H54 (cell line): ENCODE measurements at places on chromosomes 12 and 14.

DNA sequence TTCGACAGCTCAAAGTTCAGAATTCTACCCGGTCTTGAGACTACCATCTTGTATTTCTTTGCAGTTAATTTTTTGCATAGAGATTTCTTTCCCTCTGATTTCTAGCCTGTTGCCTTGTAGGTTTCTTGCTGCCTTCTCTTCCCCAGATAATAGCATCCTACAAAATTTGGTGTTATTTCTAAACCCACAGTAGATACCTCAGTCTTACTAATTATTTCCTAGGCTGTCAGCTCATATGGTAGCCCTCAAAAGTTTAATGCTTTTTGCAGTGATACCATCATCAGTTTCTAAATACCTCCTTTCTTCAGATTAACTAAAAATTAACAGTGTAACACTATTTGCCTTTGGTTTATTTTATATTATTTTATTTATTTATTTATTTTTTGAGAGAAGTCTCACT, 61.9 kb upstream of the TMPO start:
- DNase-seq: no peak

GRCh38 chr12:124776125-124776513, 87.5 kb downstream of the SCARB1 start:
- no peak for DNase-seq

DNA sequence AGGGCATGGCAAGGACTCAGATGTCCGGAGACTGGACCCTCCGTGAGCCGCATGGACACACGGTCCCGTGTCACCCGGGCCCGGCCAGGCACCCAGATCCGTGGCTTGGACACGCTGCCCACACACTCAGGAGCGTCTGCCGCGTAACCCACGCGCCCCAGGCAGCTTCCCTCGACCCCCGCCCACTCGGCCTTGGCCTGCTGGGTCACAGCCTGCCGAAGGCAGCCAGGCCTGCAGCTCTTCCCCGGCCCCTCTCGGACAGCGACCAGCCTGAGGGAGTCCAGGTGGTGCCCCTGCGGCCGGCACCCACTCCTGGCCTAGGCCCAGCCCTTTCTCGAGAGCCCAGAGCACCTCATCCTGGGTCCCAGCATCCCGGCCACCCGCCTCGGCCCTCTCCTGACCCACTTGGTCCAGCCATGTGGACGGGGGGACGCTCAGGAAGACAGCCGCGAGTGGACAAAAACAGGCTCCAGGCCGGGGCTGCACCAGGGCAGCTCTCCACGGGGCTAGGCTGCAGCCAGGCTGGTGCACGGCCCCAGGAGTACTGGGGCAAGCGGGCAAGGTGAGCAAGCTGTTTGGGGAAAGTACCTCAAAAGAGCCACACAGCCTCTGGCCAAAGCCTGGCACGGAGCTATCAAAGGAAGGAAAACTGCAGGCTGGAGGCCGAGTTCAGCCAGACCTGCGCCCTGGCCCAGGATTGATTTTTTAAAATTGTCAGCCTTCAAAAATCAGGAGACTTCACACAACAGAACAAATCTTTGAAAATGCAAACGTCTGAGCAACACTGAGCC, 6.5 kb downstream of the AKT1 start:
- DNase-seq: no peak

DNA sequence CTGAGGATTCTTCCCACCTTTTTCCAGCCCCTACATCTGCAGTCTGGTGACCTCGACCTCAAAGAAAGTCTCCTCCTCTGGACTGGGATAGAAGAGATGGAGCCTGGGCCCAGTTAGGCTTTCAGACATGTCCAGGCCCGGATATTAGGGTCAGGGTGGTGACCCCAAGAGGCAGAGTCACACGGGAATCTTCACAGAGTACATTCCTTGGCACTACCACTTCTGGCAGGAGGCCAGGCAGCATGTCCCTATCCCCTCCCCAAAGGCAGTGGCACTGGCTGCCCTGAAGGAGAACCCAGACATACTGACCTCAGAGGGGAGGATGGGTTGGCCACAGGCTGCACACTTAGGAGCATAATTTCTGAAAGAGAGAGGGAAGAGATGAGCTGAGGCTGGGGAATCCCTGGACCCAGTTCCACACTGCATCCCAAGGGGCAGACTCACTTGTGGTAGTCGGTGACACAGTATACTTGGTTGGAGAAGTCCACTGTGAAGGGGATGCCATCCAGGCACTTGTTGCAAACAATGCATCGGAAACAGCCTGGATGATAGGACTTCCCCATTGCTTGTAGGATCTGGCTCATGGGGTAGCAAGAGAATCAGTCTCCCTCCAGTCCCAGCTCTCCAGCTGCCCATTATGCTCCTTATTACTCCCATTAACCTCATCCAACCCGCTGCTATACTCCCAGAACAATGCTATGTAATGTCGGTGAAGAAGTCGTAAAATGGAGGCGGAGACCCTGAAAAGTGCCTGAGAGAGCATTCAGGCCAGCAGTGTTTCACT, 7.6 kb downstream of the AJUBA start:
- DNase-seq: no peak

GRCh38 chr12:93892423-93893268, 215.5 kb downstream of the CRADD start:
- DNase-seq: no peak

DNA sequence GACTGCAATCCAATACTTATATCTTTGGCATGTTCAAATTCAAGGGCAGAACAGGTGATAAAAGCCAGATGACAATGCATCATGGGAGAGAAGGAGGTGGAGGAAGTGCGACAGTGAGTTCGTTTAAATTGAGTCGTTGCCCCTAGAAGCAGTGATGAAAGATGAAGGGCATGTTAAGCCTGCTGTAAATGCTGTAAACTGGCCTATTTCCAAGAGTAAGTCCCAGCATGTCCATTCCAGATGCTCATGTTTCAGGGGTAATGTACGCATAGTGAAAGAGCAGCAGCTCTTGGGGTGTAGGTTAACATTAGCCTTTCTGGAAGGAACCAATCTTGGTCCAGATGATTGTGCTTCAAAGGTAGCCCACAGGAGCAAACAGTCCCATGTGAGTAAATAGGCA, 97.1 kb downstream of the C2CD5 start:
- DNase-seq: no peak

- DNase-seq: no peak
Observed at GRCh38 chr14:94748667-94749347, 21.1 kb downstream of the GSC start.

GRCh38 chr12:114174326-114174725, 208.2 kb upstream of the RBM19 start:
- DNase-seq: no peak

GRCh38 chr14:61954306-61954705, 192.1 kb downstream of the SNAPC1 start:
- DNase-seq: no peak

DNA sequence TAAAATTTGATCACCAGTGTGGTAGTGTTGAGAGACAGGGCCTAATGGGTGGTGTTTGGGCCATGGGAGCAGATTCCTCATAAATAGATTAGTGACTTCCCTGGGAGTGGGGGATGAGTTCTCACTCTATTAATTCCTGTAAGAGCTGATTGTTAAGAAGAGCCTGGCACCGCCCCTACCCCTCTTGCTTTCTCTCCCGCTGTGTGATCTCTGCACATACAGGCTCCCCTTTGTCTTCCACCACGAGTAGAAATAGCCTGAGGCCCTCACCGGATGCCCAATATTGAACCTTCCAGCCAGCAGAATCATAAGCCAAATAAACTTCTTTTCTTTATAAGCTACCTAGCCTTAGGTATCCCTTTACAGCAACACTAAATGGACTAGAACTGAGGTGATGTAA, 31.9 kb upstream of the CAND1 start:
- DNase-seq: no peak

DNA sequence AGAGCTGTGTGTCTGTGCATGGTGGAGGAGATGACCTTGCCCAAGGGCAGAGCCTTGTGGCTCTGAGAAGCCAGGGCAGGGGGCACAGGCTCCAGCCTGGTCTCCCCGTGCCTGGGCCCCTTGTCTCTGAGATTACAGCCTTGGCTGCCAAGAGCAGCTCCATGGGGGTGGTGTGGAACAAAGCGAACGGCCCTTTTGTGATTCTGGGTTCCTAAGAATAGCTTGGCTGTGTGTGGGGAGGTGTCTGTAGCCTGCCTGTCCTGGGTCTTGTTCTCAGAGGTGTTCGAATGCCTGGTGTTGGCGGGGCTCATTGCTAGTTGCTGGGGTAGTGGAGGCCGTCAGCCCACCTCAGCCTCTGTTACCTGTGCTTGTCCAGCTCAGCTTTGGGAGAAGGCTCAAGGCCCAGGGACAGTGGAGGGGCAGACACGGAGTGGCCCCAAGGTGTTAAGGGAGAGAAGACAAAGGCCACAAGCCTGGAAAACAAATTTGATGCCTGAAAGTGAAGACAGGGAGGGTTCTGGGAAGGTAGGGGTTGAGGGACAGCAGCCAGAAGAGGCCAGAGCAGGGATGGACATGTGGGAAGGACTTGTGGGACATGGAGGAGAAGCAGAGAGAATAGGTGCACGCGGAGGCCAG, 7.4 kb upstream of the MYH7 start:
- DNase-seq: no peak

DNA sequence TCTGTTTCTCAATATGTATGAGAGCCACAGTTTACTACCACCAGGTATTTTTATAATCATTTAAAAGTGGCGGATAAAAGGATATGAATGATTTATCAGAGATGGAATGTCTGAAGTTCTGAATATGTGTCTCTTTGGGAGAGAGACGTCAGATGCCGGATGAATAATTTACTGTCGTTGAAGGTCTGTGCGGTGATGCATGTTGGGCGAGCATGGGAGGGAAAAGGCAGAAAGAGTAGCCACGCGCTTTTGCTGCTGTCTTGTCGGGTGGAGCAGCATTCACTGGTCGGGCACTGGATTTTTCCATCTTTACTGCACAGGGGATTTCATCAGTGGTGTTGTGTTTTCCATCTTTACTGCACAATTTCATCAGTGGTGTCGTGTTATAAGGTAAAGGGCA, 65.6 kb downstream of the SYNE2 start:
- DNase-seq: no peak

DNA sequence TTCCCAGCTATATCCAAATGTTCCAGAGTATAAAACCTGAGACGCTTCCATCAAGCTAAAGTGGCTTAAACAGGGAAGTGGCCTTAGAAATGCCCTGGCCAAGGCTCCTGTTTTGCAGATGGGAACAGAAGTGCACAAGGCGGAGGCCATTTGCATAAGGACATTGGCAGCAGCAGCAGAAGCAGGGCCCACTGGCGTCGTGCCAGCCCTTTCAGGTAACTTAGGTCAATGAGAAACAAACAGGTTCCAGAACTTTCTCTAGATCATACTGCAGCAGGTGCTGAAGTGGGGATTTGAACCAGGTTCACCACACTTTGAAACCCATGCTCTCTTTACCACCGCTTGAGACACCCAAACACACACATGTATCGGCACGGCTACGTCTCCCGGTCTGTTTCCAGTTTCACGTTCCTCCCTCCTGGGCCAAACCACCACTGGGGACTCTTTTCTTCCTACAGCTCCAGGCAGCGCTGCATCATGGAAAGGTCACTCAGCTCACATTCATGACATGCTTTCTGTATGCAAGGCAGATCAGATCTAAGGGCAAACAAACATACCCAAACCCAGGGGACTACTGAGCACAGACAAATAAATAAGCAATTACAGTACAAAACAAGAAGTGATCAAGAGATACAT, 46.0 kb upstream of the PLEKHG6 start:
- no peak for DNase-seq

DNA sequence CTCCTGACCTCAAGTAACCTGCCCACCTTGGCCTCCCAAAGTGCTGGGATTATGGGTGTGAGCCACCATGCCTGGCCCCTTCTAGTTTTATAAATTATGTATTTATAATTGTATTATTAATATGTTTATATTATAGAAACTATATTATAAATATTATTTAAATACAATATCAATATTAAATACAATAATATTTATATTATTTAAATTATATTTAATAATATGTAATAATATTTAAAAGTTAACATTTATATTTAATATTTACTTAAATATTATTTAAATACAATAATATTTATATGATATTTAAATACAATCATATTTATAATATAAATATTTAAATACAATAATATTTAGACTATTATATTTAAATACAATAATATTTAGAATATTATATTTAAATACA, 20.0 kb downstream of the SDR9C7 start:
- no peak for DNase-seq

DNA sequence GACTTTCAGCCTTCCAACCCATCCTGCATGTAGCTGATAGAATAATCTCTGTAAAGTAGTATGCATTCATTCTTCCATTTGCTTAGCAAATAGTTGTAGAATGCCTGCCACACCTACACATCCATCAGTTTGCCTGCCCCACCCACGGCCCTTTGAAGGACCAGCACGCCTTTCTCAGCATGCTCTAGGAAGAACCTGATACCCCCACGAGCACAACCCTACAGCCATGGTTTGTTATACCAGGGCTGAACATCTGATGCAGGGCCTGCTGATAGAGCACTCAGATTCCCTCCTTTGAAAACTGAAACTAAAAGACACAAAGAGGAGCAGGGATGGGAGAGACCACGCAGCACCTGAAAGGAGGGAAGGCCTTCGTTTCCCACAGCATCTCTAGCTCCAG, 205.1 kb downstream of the ANO2 start:
- no peak for DNase-seq

GRCh38 chr12:6791931-6792520, 2.7 kb downstream of the CD4 start:
- DNase-seq: no peak

DNA sequence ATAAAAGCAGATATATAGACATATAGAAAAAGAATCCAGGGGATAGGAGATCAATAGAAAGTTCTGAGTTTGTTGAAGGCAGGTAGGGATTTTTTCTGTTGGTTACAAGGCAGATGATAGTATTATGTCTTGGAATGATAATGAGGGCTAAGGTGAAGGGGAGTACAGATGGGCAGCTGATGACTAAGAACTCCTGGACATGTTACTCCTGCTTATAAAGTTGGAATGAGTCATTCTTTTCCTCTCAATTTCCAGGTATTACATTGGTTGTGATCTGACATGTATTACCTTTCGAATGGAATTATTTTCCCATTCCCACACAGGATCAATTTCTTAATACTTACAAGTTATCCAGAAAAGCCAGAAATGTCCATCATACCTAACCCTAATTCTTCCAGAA, 545.2 kb upstream of the MGAT4C start:
- DNase-seq: no peak

GRCh38 chr14:105161964-105162668, 6.5 kb downstream of the JAG2 start:
- no peak for DNase-seq

DNA sequence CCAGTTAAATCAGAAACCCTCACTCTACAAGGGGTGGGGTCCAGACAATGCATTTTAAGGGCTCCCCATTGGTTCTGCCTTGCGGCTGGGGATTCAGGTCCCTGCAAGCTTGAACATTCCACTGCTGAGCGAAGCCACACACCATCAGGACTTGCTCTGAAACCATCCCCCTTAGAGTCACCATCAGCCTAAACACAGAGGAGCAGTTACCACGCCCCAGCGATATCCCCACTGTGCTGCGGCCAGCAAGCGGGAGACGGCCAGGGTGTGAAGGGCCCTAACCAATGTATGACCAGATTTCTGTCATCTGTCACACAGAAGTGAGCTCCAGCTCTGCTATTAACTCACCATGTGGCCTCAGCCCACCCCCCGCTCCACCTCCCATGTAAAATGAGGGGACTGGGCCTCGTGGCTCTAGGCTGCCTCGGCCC, 29.7 kb downstream of the CCDC88C start:
- DNase-seq: no peak

- peak; percentile 98 for DNase-seq
Observed at GRCh38 chr12:132327336-132328171, 1.8 kb downstream of the GALNT9 start.

- no peak for DNase-seq
Observed at GRCh38 chr14:56081139-56081538, 37.1 kb upstream of the PELI2 start.

- no peak for DNase-seq
Observed at GRCh38 chr12:115849262-115849943, 428.1 kb downstream of the MED13L start.

- DNase-seq: no peak
Observed at GRCh38 chr14:42848652-42849051, 1242.0 kb downstream of the LRFN5 start.
